ENCODE measurements at places on chromosomes 12 and 14. TPM values are rescaled to one million over a fixed set of nuclear protein-coding genes. Genes with fewer than 3 reads are reported as not detected.

The SRRM4 gene
- polyA plus RNA-seq: not detected

The ZNF891 gene
- polyA plus RNA-seq: 0.64 TPM

The LRRC43 gene
- 0.33 TPM for polyA plus RNA-seq

The DAO gene
- not detected for polyA plus RNA-seq

The EIF4B gene
- polyA plus RNA-seq: 378 TPM

The KLRK1 gene
- not detected for polyA plus RNA-seq

The TMTC2 gene
- 3.7 TPM for polyA plus RNA-seq

The HSPB8 gene
- 3.0 TPM for polyA plus RNA-seq

The PMCH gene
- polyA plus RNA-seq: not detected

The INHBC gene
- polyA plus RNA-seq: not detected

The FSCB gene
- not detected for polyA plus RNA-seq

The GUCY2C gene
- 0.06 TPM for polyA plus RNA-seq

The SYT1 gene
- polyA plus RNA-seq: 4.6 TPM

The CLEC1A gene
- 0.05 TPM for polyA plus RNA-seq

The PRPF39 gene
- 51.5 TPM for polyA plus RNA-seq

The TPPP2 gene
- not detected for polyA plus RNA-seq

The SERPINA12 gene
- 0.04 TPM for polyA plus RNA-seq

The CFAP251 gene
- 74.2 TPM for polyA plus RNA-seq

The TAS2R30 gene
- polyA plus RNA-seq: 0.03 TPM

The MMP19 gene
- polyA plus RNA-seq: 2.2 TPM

The IKBIP gene
- polyA plus RNA-seq: 27.2 TPM

The SLC25A21 gene
- 0.28 TPM for polyA plus RNA-seq

The AJUBA gene
- 128 TPM for polyA plus RNA-seq

The FAIM2 gene
- not detected for polyA plus RNA-seq

The RAB2B gene
- polyA plus RNA-seq: 18.3 TPM

The SLC39A9 gene
- polyA plus RNA-seq: 70.3 TPM

The MEG3 gene
- polyA plus RNA-seq: 5.6 TPM

The TAS2R50 gene
- 0.10 TPM for polyA plus RNA-seq

Data from keratinocyte (primary cell).